SW480 (cell line): ENCODE measurements at places on chromosomes 12 and 14.
A peak's percentile ranks its signal among the peaks of the same experiment; 100 is the strongest.

DNA sequence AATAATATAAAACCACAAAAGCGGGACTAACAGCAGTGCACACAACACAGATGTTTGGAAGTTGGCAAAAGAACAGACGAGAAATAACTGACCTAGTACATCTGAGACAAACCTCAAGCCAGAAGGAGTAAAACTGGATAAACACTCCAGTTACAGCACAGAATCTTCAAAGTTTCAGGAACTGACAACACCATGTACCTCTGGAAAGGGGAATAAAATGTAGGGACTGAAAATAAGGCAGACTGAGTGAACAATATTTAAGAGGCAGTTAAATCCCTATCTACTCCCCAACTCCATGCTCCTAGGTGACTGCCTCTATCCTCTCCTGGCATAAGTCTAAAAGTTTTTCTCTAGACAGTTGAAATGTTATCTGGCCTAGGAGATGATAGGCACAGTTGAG, 57.9 kb downstream of the ZFYVE21 start:
- DNase-seq: no peak

DNA sequence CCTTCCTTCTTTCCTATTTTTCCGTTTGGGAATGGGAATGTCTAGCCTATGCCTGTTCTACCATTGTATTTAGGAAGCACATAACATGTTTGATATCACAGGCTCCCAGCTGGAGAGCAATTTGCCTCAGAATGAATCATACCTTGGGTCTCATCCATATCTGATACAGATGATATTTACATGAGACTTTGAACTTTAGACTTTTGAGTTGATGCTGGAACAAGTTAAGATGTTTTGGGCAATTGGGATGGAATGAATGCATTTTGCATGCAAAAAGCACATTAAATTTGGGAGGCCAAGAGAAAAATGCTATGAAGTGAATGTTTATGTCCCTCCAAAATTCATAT, 61.9 kb upstream of the BEGAIN start:
- DNase-seq: peak; percentile 58

DNA sequence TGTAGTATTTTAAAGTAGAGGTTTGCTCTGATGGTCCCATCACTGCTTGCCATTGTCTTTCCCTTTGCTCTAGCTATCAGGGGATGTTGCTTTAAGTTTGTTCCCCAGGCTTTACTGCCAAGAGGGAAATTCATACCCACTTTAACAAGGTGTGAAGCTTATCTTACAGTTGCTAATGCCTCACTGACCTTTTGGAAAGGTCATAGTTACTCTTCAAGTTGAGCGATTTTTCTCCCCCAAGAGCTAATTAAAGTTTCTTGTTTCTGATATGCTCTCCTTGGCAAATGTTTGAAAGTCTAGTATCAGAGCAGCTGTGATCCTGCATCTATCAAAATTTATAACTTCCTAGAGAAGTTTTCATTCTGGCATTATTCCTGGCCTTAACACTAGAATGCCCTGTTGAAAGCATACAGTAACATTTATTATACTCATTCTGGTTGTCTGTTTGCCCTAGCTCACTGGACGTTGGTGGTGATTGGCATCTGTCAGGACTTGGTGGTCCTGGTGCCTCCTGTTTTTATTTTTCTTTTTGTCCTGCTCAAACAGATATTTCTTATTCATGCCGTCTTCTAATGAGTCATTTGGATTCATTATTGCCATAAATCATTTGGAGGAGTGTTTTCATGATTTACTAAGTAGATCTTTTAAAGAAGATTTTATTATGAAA, 8.1 kb downstream of the ATP2A2 start:
- DNase-seq: no peak

- no peak for DNase-seq
These were observed 33.7 kb downstream of the YAF2 start for GRCh38 chr12:42204362-42204761.

GRCh38 chr12:71447691-71448132, 8.1 kb downstream of the LGR5 start:
- DNase-seq: no peak
